ENCODE measurements at places on chromosomes 5 and 9.
A peak's percentile ranks its signal among the peaks of the same experiment; 100 is the strongest.

DNA sequence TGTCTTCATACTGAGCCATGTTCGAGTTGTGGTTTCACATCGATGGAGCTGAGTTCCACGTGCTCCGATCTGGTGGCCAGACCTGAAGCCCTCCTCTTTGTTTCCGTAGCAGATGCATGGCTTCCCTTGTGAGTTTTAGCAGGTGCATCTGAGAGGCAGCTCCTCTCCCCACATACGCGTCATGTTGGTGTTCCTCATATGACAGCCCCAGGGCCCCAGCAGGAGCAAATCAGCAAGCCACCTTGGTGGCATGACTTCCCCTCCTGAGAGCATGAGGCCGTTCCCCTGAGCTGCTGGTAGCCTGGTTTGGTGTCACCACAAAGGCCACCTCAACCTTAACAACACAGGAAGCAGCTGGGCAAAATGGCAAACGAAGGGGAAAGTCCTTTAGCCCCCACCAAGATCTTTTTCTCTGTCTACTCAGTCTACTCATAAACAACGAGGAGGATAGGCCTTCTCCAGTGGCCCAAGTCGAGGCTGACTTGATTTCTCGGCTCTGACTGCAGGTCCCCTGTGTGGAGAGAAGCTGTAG lies 5.9 kb downstream of the CYFIP2 start:
- peak; percentile 91 for DNase-seq

- DNase-seq = peak; percentile 47
These were observed 70.0 kb downstream of the RXRA start for GRCh38 chr9:134396258-134396742.

GRCh38 chr5:171330021-171330420 lies 21.0 kb downstream of the TLX3 start:
- DNase-seq = no peak

DNA sequence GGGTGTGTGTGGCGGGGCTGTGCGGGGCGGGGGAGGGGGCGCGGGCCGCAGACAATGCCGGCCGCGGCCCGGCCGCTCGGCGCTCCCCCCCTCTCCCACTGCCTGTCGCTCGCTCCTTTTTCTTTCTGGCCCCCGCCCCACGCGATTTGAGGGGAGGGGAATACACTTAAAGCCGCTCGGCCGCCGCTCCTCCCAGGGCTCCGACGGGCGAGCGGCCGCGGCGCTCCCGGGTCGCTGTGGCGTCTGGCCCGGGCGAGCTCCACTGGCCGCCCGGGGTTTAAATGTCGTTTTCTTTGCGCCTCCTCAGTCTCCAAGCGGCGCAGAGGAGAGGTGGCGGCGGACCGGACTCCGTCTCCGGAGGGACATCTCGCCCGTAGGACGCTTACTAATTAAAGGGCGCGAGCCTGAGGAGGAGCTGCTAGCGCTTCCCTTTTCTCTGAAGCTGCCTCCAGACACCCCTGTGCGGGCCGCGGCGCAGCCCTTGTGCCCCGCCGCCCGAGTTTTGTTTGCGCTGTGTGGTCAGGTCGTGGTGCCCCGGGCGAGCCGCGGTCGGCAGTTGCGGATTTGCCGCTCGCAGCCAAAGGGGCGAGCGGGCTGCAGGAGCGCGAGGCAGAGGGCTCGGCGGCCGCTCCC lies 1.4 kb downstream of the ZSWIM6 start:
- DNase-seq = peak; percentile 31

DNA sequence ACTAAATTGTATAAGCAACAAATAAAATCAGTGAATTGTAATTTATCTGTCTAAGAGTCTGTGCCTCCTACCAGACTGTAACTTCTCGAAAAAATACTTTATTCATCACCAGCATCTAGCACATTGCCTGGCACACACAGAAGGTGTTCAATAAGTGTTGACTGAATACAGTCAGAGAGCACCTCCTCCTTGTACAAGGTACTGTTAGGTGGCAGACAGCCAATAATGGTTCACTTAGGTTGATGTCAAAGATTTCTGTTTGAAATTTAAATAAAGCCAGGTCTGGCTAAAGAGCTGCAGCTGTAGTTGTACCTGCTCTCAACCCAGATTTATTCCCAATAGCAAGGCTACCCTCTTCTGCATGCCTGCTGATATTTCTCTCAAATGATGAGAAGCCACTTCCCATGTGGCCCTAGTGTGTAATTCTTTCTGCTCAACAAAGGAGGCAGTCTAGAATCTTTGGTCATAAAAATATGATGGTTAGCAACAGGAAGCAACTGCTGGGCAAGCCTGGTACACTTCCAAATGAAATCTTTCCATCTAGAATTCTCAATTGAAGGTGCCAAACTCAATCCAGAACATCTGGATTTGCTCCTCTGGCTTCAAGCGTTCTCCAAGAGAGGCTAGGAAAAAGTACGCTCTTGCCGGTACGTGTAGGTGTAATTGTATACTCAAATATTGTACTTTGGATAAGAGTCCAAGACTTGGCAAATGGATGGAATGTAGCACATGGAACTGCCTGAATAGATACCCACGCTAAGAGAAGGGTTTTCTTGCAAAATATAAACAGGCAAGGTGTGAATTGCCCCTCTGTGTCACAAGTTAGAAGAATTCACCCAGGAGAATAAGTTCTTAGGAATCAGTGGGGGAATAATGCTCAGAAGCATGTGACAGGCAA lies 95.6 kb downstream of the NR6A1 start:
- DNase-seq = no peak

GRCh38 chr5:139262742-139263445 lies 30.6 kb upstream of the MATR3 start:
- peak; percentile 60 for DNase-seq

DNA sequence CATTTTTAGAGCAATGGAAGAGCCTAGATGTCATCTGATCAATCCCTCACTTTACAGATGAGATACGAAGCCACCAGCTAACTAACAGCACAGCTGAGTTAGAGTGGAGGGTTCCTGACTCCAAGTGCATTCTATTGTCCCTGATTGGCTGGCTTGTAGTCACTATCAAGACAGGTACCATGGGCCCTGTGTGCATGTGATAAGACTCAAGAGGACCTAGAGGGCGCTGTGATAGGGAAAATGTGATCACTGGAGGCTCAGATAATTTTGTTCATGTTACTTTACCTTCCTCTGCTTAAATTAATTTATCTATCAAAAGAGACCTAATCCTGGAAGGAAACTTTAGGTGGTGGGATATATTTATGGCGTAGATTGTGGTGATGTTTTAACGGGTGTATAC lies 19.5 kb upstream of the SNAPC3 start:
- DNase-seq = no peak

GRCh38 chr9:131246618-131247017 lies 29.7 kb downstream of the FAM78A start:
- DNase-seq = no peak

- DNase-seq = no peak
These were observed 202.9 kb downstream of the NR2F1-AS1 start for GRCh38 chr5:93378073-93378472.

Data from CD4-positive, alpha-beta memory T cell (primary cell).